Activated CD8-positive, alpha-beta memory T cell treated with anti-CD3 and anti-CD28 coated beads for 4 hours (primary cell): ENCODE measurements at places on chromosomes 11 and 22.

GRCh38 chr11:31089117-31089516, 280.4 kb downstream of the DCDC1 start:
- DNase-seq, result no peak

GRCh38 chr22:23070418-23071229, at the start of gene GNAZ:
Gene GNAZ (plus strand): TSS chr22:23070519. CDS start chr22:23095696, 25,177 bp downstream.
- no peak for DNase-seq

- no peak for DNase-seq
These were observed 638 bp downstream of the SAAL1 start for GRCh38 chr11:18105086-18105801.

GRCh38 chr11:72026090-72026489, 27.4 kb downstream of the IL18BP start:
- no peak for DNase-seq

DNA sequence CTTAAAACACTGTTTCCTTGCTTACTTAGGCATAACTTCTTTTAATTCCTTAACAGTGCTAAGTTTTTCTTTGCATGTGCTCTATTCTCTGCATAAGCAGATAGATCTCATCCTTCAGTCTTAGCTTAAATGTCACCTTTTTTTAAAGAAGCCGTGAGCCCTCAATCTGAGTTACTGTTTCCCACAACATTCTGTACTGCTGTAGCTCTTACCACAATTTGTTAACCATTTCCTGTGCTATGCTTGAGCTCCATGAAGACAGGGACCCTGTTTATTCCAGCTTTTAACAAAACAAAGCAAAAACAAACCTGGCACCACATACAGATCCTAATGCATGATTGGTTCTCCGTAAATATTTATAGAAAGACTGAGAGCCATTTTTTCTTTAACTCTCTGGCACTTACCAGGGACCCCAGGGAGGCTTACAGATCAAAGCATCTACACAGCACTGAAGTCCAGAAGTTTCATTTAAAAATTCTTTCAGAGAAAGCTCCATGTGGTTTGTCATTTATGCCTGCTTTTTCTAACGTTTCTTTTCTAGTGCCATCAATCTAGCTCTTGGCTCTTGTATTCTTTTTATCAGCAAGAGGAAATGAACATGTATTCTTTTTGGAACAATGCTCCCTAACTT, 74.9 kb downstream of the DYNC2H1 start:
- DNase-seq, result no peak

DNA sequence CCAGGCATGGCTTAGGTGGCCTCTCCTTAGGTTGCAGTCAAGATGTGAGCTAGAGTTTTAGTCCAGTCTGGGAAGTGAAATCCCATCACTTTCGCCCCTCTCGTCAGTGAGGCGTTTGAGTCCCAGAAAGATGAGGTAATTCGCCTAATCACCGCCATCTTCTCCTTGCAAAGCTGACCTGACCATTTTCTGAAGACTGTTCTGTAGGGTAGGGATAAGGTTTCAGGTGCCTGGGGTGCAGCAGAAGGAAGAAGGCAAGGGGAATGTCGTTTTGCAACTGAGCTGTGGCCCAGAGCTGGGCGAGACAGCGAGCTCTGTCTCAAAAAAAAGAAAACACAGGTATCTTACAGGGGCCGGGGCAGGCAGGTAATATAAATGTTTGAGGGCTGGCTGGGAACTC, 61.7 kb upstream of the CECR2 start:
- no peak for DNase-seq

- no peak for DNase-seq
These were observed 150.2 kb downstream of the ETS1 start for GRCh38 chr11:128437136-128437535.

GRCh38 chr22:20396639-20397038, 2.7 kb downstream of the ZNF74 start:
- DNase-seq, result no peak

- no peak for DNase-seq
These were observed 68.9 kb upstream of the RTL6 start for GRCh38 chr22:44566911-44567310.

DNA sequence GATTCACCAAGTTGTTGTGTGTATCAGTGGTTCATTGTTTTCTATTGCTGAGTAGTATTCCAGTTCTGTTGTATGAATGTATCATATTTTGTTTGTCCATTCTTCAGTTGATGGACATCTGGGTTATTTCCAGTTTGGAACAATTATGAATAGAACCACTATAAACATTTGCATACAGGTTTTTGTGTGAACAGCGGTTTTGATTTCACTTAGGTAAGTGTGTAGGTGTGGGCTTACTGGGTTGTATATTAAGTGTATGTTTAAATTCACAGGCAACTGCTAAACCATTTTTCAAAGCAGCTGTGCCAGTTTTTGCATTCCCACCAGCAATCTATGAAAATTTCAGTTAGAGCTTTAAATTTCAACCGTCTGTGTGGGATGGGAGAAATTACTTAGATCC, 217.8 kb downstream of the NELL1 start:
- DNase-seq, result no peak

- no peak for DNase-seq
These were observed 4.4 kb downstream of the TOLLIP start for GRCh38 chr11:1305063-1305495.

GRCh38 chr11:36620246-36620645, 22.2 kb upstream of the RAG2 start:
- DNase-seq, result no peak

DNA sequence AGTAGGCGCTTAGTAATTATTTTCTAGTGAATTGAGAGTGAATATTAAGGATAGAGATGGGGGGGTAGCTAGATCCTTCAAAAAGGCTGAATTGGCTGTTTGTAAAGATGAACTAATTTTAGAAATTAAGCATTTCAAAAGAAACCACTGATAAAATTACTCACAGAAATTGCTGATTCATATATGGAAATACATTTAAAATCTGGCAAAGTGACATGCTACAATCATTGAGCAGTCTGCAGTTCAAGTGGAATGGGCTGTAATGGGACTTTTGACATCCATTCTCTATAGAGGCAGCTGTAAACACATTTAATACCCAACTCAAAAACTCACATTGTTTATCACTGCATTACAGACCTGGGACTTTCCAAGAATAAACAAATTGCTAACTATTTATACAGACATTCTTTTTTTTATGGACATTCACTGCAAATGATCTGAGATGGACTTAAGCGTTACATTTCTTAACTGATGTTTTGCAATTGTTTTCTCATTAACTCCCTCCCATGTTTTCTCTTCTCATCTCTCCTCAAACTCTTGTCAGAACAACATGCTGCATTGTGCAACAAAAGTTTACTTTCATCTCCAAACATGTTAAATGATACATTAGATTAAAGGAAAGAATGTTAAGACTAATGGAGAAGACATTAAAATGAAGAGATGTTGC, 42.1 kb upstream of the MMP7 start:
- no peak for DNase-seq

GRCh38 chr11:37394236-37394870, 796.3 kb upstream of the RAG2 start:
- no peak for DNase-seq

GRCh38 chr11:413120-414081, 1.4 kb downstream of the SIGIRR start:
- DNase-seq, result no peak

DNA sequence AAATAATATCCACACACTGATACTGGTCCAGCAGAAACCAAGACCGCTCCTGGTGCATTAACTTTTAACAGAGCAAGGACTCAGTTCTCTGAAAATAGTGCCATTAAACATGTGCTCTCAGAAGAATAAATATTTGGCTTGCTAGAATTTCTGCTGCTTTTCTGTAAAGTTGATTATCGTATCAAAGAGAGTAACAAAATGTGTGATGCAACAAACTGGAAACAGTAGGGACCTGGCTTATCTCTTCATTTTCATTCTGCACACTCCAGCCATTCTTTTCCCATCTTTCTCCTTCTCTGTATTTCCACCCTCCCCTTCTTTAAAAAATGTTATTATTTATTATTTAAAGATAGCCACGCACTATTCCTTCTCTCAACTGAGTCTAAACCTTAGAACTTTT, 43.9 kb downstream of the WT1 start:
- no peak for DNase-seq

GRCh38 chr11:134242376-134242775, 10.8 kb downstream of the THYN1 start:
- no peak for DNase-seq

DNA sequence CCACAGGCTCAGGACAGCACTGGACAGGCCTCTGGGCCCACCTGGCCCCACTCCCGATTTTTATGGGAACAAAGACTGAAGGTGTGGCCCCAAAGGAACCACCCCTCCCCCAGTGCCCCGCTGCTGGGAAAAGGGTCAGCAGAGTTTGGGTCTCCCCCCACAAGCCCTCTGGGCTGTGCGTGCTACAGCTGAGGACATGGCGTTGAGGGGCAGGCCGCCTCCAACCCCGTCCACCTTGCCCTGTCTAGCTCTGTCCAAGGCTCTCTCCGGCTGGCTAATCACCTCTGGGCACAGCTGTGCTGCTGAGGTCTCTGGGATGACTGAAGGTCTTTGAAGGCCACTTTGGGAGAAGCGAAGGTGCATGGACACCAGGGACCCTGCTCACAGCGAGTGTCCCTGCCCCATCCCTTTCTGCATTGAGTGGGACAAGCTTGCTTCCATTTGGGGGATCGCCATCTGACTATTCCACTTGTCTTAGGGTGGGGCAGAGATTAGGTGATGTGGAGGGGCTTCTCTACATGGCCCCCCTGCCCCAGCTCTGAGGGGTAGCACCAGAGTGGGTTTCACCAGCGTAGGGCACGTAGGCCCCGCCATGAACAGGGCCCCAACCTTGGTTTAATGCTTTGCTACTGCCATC, 6.5 kb downstream of the ASCL2 start:
- DNase-seq, result no peak

GRCh38 chr22:25113316-25113721, 86.3 kb upstream of the CRYBB3 start:
- DNase-seq, result no peak

GRCh38 chr11:77151804-77152509, 23.9 kb downstream of the MYO7A start:
- peak; percentile 28 for DNase-seq

DNA sequence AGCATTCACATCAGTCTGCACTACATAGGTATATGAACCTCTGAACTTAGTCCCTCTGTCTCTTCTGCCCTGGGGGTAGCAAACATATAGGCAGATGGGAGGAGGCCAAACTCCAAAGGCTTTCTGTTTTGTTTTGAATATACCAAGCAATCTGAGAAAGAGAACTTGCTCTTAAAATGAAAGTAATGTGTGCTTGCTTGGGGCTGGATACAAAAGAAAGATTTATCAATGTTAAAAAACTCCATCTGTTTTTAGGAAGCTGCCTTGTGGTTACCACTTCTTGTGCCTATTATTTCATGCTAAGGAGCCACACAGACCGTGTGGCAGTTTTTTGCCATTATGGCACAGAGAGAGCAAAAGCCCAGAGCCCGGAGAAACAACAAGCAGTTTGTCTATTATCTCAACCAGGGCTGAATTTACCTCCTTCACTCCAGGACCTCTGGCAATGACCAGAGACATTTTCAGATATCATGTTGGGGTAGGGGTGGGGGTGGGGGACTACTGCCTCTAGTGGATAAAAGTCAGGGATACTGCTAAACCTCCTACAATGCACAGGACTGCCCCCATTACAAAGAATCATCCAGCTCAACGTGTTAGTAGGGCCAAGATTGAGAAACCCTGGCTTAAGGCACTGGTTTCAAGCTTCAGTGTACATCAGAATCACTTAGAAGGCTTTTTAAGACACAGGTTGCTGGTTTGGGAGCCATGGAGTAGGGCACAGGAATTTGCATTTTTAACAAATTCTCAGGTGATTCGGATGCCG, 124.2 kb downstream of the APIP start:
- DNase-seq, result no peak
